ENCODE measurements at places on chromosomes 2 and 18.

GRCh38 chr2:26757873-26758789 is 6.0 kb upstream of the SLC35F6 start:
- DNase-seq, result peak; percentile 48

DNA sequence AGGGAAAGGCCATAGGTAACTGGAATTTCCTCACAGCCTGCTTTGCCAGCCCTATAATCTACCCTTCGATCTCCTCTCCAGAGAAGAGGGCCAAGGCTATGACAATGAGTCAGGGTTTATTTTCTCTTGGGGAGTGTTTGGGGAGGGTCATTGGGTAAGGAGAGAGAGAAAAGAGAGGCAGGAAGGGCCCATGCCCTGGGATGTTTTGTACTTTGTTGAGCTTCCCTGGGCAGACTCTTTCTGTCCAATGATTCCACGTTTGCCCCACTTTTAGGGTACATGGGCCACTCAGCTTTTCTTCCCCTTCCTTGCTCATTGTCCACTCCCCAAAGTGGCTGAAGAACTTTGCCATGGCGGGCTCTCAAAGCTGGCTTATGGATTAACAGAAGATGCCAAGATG is 224.2 kb downstream of the ALK start:
- no peak for DNase-seq

- no peak for DNase-seq
Measured at GRCh38 chr18:59325965-59326364, 7.5 kb upstream of the CPLX4 start.

DNA sequence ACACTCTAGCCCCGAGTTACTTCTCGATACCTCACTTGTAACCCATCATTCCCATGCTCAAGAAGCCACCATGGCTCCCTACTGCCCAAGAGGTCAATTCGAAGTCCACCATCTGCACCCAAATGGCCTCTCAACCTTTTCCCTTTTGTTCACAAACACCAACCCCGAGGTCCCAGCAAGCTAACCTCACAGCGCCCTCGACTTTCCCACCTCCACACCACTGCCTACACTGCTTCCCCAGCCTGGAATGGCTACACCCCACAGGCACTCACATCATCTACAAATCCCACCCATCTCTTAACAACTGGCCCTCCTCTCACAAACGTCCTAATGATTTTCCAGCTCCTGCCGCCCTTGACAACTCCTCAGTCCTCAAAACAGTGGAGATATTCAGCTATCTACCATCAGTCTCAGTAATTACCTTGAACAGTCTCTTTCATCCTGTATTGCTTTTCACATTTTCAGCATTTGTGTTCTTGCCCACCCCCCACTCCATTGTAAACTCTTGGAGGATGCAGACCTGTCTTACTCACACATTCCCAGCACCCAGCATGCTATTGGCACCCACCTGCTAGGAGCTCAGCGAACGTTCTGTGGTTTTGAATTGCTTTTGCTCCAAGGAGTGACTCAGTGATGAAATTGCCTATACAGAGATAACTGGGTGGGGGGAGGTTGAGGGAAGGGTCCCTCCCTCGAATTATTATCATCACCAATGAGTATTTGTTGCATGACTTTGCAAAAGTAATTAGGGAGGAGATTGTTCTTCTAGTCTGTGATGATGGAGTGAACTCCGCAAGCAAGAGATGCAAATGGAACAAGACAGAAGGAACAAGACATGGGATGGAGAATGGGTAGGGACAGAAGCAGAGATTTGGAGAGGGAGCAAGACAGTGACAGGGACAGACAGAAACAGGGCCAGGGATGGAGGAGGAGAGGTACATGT is 106.8 kb downstream of the CYP26B1 start:
- no peak for DNase-seq

- DNase-seq, result no peak
Measured at GRCh38 chr2:172900871-172901270, 165.2 kb downstream of the RAPGEF4 start.

DNA sequence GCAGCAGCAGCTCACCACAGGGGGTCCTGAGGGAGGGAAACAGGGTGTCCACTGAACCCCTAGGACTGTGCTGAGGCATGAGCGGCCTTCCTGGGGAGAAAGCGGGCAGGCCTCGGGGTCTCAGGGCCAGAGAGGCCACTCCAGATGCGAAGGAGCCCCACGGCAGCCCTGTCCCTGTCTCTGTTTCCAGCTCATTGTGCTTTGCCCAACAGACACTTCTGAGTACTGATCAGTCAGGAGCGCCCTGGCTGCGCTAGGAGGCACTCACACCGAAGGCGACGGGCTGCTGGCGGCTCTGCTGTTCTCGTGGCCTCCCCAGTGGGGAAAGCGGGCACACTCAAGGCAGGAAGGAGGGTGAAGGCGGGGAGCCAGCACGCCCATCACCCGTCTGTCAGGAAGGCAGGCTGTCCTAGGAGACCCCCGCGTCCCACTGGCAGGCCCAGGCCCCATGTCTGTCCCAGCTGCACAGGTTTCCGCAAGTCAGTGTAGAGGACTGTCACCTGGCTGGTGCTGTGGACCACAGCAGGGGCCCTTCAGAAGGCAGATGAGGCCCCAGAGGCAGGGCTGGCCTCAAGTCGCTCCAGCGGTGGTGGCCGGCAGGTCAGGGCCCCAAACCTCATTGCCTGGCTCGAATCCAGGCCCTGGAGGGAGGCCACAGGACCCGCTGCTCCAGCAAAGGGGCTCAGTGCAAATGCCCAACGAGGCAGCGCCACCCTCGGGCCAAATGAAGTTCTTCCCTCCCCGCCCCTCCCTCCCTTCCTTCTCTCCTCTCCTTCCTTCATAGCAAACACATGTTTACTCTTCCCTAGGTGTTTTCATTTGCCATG is 6.8 kb downstream of the ESPNL start:
- DNase-seq, result no peak

GRCh38 chr18:65753520-65753919 is 2.7 kb downstream of the CDH7 start:
- DNase-seq, result peak; percentile 74

DNA sequence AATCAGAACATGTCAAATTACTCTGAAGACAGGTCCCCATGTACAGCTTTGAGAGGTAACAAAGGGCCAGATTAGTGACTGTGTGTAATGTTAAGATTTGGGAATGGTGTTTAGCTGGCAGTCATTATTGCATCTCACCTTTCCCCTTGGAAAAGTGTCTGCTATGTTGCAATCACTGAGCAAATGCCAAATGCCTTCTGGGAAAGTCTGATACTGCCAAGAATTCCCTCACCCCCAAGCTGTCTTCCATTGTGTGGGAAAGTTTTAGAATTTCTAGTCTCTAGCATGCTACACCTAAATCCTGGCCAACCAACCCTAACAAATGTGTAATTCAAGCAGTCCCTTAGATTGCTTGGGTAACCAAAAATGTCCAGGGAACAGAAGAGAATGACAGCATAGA is 13.6 kb upstream of the PELI1 start:
- no peak for DNase-seq

GRCh38 chr2:230910546-230911177 is 14.4 kb downstream of the GPR55 start:
- no peak for DNase-seq

DNA sequence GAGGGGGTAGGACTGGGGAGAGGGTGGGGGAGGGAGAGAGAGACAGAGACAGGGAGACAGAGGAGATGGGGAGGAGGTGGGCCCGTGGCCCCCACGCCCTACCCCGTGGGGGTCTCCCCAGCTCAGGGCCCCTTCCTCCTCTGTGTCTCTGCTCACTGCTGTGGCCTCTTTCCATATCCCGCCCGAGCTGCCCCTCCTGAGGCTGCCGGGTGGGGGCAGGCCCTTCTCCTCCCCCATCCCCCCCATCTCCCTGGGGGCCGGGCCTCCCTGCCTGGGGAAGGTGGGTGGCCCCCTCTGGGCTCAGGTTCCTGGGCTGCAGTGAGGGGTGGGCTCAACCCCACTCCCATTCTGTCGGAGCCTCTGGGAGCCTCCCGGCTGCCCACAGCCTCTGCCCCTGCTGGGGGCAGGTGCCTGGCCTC is 332 bp upstream of the PDCD1 start:
- no peak for DNase-seq

- DNase-seq, result no peak
Measured at GRCh38 chr2:141508806-141509595, 621.8 kb downstream of the LRP1B start.

DNA sequence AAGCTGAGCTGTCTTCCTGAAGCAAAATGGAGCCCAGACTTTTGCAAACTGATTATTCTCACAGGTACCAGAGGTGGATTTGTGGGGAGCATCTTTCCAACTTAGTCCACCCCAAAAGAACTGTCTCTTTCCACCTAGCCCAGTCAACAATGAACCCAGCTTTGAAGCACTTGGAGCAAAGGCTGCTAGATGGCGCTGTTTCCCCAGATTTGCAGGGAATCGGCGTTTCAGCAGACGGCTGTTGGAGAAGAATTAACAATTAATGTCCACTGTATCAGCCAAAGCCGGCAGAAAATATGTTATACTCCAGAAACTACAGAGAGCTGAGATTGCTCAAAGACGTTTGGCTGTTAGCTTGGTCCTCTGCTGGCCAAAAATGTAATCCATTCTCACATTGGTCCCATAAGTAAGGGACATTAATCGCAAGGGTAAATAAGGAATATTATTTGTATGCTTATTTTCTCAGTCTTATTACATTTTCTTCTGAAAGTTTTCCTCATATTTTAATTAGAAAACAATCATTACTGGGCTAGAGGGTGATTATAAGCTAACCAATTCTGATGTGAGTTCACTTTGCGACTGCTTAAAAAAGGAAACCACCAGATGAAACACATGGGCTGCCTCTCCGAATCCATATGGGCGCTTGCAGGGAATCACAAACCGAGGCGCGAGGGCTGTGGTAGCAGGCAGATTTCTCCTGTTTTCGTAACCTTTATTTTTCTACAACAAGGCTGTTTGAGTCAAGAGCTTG is 423.8 kb upstream of the MEX3C start:
- DNase-seq, result peak; percentile 69

DNA sequence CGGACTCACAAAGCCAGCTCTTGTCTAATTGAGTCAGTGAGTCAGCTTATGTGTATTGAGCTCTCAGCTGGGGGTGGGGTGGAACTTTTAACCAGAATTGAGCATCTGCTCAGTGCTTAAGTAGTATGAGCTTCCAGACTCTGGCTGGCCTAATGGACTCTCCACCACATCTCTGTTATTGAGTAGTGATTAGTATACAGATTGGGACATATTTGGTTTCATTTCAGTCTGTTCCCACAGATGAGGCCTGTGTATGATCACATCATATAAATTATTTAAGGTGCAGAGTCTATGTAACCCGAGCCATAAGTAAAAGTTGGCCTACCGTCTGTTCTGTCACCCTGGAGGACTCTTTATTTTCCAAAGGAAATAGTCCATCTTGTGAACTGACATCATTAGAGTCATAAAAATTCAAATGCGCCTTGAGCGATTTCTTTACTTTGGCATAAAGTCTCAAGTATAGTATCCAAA is 152.1 kb downstream of the THSD7B start:
- peak; percentile 48 for DNase-seq

Data from renal pelvis (tissue), 12 donors.